ENCODE measurements at places on chromosomes 5 and 9.

DNA sequence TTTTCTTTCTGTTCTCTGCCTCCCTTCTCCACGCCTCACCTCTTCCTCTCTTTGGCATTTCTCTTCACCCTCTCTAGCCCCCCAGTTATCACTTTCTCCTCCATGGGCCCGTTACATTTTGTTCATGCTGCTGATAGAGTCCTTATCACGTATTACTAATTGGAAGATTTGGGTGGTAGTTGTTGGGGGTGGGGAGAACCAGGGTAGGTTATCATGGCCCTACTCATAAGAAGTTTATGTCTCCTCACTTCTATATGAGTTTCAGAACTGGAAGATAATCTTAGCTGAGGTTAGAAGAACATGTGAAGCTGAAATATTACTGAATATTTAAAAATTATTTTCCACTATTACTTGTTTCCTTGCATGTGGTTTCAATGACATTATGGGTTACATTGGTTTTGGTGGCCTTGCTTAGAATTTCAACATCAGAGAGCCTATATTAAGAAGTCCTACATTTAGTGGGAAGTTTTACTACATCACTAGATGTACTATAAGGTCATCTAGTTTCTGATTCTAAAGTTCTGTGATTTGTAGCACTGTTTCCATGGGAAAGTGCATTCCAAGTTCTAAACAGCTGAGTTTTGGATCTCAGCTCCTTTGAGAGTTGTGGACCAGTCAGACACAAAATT is 36.8 kb downstream of the PIP5K1B start:
- DNase-seq: no peak

DNA sequence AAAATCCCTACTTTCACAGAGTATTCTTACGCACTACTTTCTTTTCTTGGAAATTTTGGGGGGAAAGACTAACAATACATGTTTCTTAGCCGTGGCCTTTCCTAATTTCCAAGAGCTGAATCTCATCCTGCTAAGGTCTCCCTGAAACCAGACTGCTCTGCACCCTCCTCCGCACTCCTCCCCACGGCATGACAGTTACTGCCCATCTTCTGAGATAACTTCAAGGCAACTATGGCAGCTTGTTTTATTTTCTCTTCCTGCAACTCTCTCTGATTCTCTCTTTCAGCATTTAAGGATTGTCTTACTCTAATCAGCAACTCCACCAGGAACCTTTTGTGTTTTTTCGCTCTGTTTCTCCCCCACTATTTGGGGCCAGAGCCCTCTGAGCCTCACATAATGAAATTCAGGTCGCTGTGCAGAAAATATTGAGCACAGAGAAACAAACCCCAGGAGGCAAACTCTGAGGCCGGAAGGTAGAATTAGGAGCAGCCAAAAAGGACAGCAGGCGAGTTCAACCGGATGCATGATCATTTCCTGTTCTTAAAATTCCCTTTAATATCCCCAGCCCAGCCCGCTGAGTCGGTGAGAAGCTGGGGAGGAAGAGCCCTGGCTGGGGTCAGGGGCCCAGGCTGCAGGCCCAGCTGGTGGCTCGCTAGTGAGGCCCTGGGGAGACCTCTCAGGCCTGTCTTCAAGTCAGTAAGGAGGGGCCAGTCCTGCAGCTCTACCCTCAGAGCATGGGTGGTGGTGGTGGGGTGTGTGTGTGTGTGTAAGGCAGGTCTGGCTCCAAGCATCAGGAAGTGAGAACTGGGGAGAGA is 213.6 kb upstream of the S1PR3 start:
- DNase-seq: no peak

- peak; percentile 100 for DNase-seq
These were observed 20.7 kb downstream of the ANKRA2 start for GRCh38 chr5:73544429-73545402.

GRCh38 chr5:13745508-13745907 is 199.0 kb downstream of the DNAH5 start:
- no peak for DNase-seq

GRCh38 chr9:4292781-4293180 is 7.1 kb downstream of the GLIS3 start:
- DNase-seq: no peak

DNA sequence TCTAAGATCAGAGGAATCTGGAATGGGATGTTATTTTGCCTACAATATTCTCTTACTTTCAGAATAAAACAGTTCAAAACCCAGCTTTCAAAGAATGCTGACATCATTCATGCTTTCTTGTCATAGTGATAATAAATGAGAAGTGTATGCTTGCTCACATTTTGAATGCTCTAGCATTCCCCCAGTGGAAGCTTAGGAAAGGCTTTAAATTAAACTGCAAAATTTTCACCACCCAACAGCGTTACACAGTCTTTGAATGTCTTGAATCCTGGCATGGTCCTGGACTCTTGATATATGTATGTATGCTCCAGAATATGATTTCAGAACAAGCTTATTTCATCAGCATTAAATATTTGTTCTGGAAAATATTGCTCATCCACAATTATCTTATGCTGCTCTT is 964.3 kb upstream of the NUDT12 start:
- DNase-seq: no peak

DNA sequence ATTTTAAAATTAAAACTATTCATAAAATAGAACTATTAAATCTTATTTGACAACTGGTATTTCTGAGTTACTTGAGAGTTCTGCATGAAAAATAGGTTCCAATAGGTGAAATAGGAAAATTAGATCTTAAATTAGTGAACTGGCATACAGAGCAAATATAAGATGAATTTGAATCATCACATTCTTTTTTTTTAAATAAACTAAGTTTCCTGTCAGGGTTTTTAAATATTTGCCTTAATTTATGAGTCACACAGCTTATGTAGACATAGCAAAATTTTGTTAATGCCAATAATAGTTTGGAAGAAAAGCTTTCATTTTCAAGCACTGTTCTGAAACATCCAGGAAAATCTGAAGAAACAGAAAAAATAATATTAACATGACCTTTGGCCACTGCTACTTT is 311.7 kb upstream of the HAPLN1 start:
- DNase-seq: no peak
